Amniotic stem cell (primary cell): ENCODE measurements at places on chromosomes 11 and 22.

DNA sequence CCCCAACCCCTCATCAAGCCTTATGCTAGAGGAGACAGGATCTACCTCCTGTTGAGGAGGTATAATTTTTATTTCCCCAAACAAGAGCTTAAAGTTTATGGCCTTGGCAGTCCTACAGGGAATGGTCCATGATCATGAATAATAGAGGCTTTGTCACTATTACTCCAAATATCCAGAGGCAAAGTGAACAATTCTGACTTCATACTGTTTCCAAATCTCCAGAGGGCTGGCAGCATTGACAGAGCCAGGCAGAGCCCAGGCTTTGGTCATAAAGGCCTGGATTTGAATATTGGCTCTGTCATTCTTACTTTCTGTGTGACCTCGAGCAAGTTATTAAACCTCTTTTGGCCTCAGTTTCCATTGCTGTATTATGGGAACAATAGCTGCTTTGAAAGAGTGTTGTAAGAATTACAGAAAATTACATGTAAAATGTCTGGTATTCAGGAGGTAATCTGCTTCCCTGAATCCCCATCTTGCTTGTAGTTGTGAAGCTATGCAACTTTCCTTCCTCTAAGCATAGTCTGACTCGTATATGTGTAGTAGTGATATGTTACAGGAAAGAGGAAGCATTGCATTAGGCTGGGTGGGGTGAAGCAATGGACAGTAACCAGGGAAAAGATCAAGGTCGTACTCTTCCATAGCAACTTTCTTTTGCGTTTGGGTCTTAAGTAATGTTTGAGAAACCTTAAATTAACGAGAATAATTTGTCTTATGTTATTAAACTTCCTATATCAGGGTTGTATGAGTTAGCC, 88.8 kb downstream of the CD44 start:
- no peak for DNase-seq

DNA sequence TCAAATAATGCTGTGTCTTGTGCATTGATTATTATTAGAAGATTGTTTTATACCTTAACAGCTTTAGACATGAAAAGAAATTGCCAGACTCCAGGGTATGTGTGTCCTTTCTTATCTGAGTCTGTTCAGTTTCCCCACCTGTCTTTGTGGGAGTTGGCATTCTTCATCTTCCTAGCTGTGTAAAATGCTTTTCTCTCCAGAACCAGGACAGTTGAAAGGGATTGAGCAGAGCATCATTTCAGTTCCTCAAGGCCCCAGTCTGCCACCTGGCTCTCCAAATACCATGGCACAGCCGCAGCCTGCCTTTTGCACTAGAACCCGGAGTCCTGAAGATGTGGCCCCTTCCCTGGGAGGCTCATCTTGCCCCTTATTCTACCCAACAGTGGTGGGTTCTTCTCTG, 851.9 kb downstream of the NTM start:
- no peak for DNase-seq

DNA sequence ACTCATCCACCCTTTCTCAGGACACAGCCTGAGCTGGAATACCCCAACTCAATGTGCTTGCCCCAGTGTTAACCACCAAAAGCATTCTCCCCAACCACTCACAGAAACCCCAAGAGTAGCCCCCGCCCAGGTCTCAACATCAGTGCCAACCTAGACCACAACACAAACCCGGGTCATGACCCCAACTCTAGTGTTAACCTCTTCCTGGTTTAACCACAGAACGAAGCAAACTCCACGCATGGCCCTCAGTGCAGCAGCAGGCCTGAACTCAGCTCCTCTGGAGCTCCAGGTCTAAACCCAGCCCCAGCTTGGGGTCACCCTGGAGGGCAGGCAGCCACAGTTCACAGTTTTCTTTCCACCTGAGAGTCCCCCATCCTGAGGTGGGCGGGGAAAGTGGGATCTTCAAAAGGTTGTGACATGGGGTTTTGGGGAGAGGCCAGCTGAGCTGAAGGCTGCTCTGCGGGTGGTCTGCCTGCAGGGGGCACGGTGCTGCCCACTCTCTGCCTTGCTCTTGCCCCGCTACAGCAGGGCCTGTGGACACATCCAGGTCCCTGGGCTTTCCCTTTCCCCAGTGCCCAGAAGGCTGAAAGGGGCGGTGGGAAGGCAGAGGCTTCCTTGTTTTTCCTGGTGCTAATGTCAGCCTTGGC, 37.9 kb downstream of the NECTIN1 start:
- no peak for DNase-seq

DNA sequence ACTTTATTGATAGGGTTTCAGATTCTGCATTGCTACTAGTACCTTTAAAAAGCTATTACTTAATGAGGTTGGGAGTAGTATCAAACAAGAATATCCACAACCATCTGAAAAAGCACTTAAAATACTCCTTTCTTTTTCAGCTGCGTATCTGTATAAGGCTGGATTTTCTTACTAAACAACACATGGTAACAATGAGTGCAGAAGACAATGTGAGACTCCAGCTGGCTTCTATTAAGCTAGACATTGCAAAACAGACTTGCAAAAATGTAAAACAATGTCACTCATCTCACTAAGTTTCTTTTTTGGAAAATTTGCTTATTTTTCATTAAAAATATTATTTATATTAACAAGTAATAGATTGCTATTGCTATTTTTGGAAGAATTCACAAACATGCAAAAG, 132.6 kb downstream of the WNT11 start:
- DNase-seq, result no peak

DNA sequence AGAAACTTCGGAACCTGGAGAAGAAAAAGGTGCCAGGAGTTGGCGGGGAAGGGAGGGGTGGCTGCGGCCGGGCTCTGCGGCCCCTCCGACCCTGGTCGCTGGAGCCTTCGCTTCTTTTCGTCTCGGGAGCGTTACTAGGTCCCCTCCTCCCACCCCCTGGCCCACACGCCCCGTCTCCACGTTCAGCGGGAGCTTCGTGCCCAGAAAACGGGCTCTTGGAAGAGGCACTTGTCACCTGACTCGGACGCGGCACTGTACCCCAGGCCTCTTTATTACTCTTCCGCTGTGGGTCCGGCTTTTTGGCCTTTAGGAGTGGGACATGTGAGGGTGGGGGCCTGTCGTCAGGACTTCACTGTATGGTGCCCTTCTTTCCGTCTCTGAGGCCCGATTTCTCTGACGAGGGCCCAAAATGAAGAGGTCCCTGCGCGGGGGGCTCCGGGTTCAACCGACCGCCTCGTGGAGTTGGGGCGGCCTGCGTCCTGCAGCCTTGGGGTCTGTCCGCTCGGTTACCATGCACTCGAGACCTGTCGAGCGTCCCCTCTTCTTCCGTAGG, 1.2 kb downstream of the CAPRIN1 start:
- DNase-seq, result no peak

DNA sequence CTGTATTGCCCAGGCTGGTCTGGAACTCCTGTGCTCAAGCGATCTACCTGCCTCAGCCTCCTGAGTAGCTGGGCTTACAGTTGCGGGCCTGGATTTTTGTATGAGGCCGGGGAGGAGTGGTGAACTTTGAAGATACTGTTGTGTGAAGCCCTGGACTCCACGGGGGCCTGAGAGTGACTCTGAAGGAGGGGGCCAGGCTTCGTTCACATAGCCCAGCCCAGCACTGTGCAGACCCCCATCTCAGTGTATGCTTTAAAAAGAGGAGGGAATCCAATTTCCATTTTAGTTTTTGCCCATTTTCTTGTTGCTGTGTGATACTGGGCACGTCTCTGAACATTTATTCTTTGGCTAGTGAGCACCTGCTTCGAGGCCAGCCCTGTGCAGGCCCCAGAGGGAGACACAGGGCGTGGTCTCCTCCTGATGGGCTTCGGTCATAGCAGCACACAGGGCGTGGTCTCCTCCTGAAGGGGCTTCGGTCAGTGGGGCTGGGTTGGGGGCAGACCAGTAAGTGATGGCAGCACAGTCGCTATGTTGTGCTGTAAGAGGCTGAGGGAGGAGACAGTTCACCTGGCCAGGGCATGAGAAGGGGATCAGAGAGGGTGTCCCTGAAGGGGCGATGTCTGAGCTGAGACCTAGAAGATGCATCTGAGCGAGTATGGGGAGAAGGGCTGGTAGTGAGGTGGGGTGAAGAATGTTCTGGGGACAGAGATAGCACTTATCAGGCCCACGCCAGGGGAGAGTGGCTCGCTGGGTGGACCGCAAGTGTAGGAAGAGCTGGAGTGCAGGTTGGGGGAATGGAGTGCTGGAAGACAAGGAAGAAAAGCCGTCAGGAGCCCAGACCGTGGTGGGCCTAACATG, 14.0 kb downstream of the SAMM50 start:
- DNase-seq, result no peak

DNA sequence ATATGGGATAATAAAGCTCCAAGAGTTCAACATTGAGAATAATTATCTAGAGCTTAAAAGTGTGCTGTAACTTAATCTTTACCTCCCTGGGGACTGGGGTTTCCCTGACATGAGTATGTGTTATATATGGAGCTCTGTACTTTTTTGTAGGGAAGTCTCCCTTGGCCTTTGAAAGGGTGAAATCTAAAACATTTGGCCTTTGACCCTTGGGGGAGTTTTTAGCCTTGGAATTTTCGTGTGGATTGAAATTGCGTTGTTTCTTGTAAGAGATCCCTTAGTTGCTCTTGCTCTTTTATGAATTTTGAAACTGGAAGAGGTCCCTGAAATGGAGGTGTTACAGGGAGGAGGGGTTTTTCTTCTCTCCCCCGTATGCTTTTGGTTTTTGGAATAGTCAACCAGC, 450.0 kb downstream of the NELL1 start:
- DNase-seq, result no peak

DNA sequence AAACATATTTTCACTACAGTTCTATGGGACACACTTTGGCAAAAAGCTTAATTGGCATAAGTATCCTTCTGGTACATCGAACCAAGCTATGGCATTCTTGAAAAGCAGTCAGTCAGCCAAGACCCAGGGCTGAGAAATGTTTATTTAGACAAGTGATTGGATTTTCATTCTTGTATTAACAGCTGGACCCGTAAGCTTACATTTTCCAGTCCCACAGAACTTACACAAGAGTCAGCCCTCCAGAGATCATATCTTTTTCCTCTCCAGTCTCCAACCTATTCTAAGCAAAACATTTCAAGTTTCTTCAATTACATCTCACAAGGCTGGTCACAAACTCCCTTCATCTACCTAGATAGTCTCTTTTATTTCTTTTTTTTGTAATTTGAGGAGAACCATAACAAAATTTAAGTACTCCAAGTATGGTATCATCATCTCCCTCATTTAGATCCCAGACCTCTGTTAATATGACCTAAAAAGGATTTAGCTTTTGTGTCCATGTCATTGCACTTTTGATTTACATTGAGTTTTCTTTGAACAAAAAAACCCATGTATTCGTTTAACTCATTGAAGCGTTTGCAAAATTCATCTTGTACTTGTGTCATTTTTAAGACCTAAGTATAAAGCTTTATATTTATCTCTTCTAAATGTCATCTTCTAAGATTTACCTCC, 67.9 kb upstream of the GRK3 start:
- DNase-seq, result peak; percentile 15

DNA sequence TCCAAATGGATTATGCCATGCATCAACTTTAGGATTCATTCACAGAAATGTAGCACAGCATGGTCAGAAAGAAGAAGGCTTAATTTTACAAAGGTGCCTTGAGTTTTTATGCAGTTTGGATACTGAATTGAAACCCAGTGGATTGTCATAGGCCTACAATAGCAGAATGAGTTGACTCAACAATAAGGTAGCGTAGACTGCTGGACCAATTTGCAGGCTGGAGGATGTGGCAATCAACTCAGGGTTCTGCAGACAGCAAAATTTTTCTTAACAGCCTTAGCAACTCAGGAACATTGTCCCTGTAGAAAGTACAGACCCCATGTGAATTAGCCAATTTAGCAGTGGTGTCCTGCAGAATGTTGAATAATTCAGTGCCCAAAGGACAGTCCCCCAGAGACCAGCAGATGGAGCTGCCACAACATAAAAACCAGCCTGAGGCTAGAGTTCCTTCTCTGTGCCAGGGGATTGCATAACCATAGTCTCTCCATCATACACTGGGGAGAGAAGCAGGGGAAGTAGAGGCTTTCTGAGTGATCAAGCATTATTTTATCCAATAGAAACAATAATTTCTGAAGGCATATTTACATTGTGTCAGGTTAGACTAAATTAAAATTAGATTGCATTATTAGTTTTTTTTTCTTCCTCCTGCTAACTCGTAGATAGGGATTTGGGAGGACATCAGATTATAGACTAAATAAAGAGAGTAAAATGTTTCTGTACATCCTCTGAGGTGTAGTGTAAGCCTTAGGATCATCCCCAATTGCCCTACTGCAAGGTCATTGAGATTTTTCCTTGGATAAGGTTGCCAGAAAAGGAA, 20.3 kb upstream of the MRPL17 start:
- peak; percentile 65 for DNase-seq

GRCh38 chr22:19843107-19843856, 11.4 kb downstream of the GNB1L start:
- no peak for DNase-seq

DNA sequence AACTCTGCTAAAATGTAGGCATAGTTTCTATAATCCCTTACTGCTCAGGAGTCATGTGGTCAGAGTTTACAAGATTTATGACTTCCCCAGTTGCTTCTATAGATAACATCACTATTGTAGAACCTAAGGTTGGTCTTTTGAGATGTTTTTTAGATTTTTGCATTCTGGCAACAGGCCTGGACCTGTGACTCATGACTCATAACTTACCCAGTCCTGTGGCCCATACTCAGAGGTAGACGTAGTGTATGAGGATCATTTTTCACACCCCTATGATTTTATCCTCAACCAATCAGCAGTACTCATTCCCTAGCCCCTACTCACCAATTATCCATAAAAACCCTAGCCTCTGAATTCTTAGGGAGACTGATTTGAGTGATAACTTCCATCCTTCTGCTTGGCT, 384.4 kb upstream of the DDI1 start:
- no peak for DNase-seq

GRCh38 chr11:100573911-100574513, 113.1 kb upstream of the ARHGAP42 start:
- DNase-seq, result no peak

DNA sequence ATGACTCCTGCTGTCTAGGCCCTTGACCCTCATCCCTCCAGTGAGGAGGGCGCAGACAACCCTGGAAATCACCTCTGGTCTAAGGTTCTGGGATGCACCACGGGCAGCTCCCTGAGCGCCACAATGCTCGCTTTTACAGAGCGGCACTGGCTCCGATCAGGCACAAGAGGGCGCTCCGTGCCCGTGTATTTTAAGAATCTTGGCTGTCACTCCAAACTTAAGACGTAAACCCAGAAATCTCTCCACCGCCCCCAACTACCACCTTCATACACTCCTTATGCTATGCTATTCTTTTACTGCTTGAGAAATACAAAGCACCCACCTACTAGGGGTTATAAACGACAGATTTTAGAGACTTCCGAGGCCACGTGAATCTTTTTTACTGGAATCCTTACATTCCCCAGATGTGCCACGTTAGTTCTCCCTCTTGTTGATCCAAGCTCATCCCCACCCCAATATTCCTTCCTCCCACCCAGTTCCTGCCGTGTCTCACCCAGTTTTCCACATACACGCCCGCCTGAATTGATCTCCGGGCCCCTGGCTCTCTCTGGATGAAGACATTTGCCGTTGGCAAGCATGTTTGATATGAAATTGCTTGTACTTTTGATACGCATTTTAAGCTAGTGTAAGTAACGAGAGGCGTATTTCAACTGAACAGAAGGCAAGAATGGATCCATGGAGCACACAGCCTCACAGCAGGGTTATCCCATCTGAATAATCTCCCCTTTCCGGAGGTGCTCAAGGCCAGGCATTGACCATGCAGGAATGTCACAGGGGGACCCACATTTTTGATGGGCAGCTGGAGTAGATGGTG, 453.5 kb downstream of the OPCML start:
- no peak for DNase-seq
